ENCODE measurements at places on chromosomes 1 and 21.

- no peak for DNase-seq
These were observed 1.8 kb downstream of the CD101 start for GRCh38 chr1:117003223-117003875.

GRCh38 chr1:183807549-183808168 is 2.7 kb downstream of the RGL1 start:
- no peak for DNase-seq

GRCh38 chr1:228095161-228095560 is 8.0 kb downstream of the C1orf35 start:
- no peak for DNase-seq

DNA sequence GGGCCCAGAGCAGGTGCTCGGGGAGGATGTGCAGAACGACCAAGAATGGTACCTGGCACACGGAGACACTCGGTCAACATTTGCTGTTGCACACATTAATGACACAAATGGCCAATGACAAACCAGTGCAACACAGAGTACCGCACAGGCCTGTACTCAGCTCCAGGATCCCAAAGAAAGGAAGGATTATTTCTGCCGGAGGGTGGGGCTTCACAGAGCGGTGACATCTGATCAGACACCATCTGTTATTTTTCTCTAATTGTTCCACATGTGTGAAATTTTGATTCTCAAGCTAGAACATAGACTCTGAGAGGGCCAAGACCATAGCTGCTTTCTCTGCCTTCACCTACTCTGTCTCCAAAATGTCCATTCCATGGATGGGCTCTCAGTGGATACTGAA is 100.4 kb downstream of the MRPL37 start:
- no peak for DNase-seq

DNA sequence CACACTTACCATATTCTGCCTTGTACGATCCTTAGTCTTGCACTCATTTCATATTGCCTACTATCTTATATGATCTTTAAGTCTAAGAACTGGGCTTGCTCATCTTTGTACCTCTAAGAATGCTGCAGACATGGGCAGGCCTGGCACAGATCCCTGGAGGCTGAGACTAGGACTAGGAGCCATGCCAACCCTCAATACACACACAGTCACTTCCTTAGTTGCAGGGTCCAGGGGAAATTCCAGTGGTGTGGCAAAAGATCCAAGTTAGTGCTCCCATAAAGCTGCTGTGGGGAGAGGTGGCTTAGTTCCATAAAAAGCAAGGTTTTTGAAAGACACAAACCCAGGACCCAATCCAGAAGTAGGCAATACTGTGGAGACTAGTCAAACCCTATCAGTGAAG is 59.9 kb downstream of the CYYR1 start:
- no peak for DNase-seq

DNA sequence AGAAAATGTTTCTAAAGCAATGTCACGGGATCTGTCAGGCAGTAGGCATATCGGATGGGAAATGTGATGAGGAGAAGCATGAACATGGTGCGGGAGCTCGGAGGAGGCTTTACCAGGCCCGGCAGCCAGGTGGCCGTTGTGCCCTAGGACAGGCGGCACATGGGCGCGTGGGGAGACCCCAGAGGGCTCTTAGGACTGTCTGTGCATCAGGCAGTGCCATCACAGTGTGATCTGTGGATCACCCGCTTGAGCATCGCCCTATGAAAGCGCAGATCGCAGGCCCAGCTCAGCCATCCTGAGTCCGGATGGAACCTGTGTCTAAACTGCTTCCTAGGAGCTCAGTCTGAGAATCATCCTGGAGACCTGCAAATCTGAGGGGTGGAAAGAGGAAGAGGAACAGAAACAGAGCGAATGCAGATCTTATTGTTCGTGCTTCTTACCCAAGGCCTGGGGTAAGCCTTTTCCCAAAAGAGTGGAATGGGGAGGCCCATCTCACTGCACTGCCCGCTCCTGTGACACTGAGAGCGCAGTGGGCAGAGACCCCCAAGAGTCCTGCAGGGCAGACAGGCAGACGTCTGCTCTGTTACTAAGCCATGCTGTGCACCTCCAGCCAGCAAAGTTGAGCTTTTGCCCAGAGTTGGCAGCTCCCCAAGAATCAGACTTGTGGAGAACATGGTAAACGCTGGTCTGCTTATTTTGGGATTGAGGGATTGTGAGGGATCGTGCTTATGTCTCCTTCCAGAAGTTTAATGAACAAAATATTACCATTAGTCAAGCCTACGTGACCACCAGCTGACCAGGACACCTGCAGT is 251.0 kb downstream of the RHOU start:
- no peak for DNase-seq

- DNase-seq: no peak
These were observed 17.7 kb downstream of the MRPS6 start for GRCh38 chr21:34091032-34091431.

DNA sequence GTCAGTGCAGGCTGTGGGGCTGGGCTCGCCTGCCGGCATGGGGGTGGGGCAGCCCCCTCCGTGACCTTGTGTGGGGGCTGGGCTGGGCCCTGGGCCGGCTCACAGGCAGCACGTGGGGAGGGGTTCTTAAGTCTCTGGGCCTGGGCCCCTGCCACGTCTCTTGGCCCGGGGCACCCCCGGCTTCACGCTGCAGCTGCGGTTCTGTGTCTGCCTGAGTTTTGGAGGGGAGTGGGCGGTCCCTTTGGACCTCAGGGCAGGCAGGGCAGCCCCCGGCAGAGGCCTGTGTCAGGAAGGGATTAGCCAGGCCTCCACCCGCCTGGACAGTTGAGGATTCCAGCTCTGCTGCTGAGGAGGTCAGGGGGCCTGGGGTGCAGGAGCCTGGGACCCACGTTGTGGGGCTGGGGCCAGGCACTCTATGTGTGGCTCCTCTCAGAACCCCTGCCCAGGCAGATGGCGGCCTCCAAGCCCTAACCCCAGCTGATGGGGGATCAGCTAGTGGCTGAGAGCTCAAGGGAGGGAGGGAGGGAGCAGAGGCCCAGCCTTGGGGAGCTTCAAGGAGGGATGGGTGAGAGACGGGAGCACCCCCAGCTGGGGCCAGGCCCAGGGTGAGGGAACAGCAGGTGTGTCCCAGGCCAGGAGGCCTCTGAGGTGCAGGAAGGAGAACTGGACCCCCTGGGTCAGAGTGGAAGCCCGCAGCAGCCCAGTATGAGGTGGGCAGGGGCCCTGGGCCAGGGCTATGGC is 1.8 kb upstream of the PLCH2 start:
- DNase-seq: no peak

DNA sequence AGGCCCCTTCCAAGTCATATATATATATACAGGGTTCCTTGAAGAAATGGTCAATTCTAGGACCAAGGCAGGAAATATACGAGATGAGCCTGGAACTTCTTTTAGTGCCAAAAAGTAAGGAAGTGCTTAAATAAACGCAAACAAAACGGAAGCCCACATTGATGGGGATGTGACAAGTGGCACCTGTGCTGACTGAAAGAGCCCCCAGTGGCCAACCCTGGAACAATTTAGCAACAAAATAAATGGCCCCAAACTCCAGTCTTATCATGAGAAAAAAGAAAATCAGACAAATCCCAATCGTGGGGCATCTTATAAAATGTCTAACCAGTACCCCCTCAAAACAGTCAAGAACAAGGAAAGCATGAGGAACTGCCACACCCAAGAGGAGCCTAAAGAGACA is 17.7 kb downstream of the PLA2G5 start:
- no peak for DNase-seq

GRCh38 chr1:231799363-231799986 is 172.9 kb downstream of the DISC1 start:
- no peak for DNase-seq

GRCh38 chr1:51955797-51956527 is 34.5 kb downstream of the RAB3B start:
- DNase-seq: no peak

- no peak for DNase-seq
These were observed 50.9 kb downstream of the ITPKB start for GRCh38 chr1:226688056-226688748.

- DNase-seq: no peak
These were observed 409.2 kb upstream of the PLXNA2 start for GRCh38 chr1:208653426-208653825.

DNA sequence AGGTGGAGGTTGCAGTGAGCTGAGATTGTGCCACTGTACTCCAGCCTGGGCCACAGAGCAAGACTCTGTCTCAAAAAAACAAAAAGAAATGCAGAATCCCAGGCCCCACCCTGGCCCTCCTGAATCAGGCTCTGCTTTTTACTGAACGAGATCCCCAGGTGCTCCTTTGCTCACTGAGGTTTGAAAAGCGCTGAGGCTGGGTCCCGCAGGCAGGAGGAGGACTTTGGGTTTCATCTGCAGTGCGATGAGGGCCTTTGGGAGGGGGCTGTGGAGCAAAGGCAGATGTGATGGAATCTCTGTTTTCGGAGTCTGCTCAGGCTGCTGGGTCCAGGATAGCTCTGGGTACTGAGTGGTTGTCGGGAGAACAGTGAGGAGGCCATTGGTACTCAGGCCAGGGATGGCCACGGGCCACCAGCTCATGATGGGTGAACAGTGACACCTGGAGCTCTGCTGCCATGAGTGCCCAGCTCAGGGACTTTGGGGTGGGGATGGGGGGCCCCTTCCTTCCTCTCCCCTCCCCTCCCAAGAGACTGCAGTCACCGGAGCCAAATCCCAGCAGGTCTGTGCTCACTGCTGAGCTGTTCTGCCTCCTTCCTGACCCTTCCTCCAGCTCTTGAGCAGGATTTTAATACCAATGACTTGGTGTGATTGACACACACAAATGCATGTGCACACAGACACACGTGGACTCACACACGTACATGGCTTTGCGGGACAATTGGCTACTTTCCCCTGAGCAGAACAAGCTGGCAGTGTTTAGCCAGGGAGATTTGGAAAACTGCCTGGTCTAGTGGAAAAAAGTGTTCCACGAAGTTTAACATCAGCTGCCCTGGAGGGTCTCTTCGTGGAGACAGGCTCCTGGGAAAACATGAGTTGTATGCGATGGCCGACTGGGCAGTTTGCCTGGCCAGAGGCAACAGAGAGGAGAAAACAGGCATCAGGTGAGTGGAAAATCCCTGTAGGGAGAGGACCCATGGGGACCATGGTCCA is 3.6 kb upstream of the DHRS3 start:
- DNase-seq: no peak

GRCh38 chr1:61851235-61851634 is 109.0 kb downstream of the PATJ start:
- DNase-seq: no peak

- no peak for DNase-seq
These were observed 24.7 kb downstream of the TRIM67 start for GRCh38 chr1:231186356-231187115.

- no peak for DNase-seq
These were observed 50.3 kb downstream of the ARID4B start for GRCh38 chr1:235277709-235278108.

- peak; percentile 12 for DNase-seq
These were observed 43.2 kb downstream of the ELK4 start for GRCh38 chr1:205588636-205589035.

GRCh38 chr1:48470950-48471690 is 884 bp downstream of the SPATA6 start:
- DNase-seq: no peak

DNA sequence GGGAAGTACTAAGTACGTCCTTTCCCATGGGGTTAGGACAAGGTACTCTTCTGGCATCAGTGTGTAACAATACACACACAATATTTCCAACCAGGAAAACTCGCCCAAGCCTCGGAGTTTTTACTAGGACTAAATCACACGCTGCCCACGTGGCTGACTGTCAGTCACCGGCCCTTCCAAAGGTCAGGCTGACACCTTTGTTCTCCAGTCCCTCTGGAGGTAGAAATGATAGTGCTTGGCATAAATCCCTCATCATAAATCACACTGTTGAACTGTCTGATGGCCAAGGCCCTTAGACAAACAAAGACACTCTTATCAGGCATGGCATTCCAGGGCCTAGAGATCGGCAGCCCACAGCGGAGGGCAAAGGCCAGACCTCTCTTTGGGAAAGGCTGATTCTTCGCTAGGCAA is 16.9 kb upstream of the SLAMF9 start:
- no peak for DNase-seq

DNA sequence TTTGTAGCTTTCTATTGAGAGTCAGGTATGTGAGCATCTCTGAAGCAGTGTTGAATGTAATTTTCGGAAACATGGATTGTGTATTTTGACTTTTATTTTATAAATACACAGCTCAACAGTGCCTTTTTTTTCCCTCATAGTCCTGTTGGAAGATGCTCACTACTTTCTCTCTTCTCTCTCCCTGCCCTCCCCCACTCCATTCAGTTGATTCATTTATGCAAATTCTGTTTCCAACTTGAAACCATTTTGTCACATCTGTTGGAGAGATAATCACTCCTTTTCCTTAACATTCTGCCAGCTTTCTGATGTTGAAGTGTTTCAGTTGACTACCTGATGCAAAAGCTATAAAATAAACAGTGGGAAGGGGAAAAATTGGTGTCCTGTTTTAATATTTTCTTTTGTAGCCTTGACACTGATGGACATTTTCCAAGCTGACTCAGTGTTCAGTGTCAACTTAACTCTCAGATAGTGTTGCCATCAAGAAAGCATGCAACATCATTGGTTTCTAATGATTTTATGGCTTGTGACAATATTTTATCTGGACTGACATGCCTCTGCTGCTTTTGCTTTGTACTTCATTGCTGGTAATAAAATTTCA is 194.5 kb downstream of the HS2ST1 start:
- no peak for DNase-seq

- no peak for DNase-seq
These were observed 758 bp downstream of the NAXE start for GRCh38 chr1:156592158-156592909.

DNA sequence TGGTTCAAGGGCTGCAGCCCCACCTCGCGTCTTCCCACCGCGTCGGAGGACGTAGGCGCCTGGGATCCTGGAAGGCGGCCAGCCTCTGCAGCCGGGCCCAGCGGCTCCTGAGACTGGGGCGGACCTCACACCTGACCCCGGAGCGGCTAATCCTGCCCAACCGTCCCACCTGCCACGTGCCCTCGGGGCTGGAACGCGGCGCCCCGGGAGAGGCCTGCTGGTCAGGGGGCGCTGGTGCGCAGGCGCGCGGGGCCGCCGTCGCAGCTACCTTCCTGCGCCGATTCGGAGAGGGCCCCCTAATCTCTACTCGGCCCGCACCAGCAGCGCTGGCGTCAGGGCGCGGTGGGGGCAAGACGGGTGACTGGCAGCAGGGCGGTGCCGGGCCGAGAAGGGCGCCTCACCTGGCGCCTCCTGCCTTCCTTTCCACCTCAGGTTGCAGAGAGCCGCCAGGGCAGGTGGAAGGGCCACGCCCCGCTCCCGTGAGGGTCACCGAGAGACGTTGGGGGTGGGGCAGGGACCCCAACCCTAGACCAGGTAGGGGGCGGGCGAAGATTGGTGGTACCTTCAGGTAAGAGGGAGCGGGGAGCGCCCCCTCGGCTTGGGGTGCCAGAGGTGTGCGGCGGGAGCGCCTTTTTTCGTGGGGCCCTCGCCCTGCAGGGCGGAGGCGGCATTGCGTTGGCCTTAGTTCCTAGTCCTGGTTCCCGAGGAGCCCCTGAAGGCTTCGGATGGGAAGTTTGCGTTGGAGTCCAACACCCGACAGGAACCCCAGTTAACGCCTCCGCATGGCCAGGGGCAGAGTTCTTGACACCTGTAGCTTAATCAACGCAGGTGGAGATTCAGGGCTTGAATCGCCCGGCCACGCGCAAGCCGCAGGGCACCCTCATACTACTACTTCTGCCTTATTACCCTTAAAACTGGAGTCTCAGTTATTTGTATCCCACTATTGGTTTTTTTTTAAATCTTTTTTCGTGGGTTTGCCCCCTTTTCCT is at the start of gene TDRD5:
TSS of gene TDRD5 (plus strand) at position 241 of the 989 bp plus-strand sequence. CDS start 784 bp downstream, outside the sequence.
- DNase-seq: no peak
